ENCODE measurements at places on chromosomes 13 and 19.

DNA sequence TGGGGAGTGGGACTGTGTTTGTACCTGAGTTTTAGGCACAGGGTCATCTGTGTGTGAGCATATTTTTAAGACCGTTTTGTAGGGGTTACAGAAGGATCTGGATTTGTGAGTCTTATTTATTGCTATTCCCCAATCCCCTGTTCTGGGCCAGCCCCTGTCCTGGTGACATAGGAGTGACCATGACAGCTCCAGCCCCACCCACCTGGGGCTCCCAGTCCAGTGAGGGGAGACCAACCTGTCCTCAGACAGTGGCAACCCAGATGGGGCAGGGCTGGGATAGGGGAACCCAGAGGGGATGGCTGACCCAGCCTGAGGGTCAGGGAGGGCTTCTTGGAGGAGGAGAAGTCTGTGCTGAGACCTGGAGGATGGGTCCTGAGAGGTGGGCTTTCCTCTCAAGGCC, 10.7 kb downstream of the TMEM160 start:
- no peak for DNase-seq

GRCh38 chr13:20401531-20401930, 124.1 kb downstream of the CRYL1 start:
- no peak for DNase-seq

GRCh38 chr19:42151782-42152684, 19.8 kb upstream of the POU2F2 start:
- DNase-seq: no peak

DNA sequence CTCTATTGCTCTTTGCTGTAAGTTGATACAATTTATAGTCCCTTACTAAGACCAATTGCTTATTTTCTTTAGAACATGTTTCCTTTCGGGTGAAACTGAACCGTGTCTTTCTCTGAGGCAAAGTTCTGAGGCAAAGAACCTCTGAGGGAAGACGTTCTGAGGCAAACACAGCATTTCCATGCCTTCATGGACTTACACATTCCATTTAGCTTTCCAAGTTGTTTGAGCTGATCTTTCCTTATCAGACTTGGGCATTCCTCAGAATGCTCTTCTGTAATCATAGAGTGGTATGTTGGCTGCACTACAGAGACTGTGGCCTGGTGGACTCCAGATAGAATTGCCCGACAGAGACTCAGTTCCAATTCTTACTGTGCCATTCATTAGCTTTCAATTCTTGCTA, 579.1 kb downstream of the KCTD12 start:
- no peak for DNase-seq

DNA sequence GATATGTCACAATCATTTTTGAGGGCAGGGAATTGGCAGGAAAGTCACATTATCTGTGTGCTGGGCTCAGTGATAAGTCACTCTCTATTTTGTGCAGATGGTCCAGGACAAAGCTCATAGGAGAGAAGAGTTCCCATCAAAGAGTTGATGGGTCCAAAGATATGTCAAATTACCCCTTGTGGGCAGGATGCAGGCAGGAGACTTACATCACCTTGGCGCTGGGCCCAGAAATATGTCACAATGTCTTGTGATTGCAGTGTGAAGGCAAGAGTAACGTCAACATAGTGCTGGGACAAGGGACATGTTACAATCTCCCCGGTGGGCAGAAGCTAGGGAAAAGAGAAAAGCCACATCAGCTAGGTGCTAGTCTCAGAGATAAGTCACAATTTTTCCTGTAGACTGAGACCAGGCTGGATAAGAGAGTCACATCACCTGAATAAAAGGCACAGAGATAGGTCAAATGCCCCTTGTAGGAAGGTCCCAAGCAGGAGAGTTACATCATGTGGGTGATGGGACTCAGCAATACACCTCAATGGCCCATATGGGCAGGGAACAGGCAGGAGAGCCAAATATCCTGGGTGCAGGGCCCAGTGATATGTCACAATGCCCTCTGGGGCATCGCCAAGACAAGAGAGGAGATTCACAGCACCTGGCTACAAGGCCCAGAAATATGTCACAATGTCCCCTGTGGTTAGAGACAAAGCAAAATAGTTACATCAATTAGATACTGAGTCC, 47.9 kb downstream of the ZNF99 start:
- no peak for DNase-seq

DNA sequence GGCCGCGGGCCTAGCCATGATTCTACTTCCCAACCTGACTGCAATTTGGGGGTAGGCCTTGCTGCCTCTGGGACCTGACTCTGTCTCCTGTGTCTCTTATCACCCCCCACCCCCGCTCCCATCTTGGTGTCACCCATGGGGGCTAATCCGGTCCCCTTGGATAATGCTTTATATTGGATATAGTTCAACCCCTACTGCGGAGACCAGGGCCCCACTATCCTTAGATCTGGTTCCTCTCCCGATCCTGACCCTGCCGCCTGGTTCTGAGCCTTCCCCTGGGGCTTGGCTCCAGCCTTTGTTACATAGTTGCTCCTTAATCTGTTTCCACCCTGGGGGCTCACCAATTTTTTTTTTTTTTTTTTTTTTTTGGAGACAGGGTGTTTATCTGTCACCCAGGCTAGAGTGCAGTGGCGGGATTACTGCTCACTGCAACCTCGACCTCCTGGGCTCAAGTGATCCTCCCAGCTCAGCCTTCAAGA, 1.3 kb downstream of the BLOC1S3 start:
- DNase-seq: no peak

DNA sequence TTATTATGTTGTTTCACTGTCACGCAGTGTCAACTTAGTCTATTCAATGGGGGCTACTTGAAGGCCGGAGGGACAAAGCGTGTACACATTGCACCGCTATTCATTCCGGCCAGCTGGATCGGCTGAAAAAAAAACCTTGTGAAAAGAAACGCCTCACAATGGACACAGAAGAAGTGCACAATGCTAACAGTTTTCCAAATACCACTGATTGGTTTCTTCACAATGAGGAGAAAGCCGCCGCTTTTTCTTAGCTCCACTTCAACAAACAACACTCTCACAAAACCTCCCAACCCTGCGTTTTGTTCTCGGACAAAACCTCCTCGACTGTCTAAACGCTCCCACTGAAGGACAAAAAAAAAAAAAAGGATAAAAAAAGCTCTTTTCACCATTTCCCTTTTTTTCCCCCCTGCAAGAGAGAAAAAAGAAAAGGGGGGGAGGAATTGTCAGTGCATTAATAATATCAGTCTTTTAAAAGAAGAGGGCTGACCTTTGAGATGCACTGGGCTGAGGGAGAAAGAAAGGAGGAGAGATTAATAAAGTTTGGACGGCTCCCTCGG, 5.4 kb downstream of the SOX21 start:
- DNase-seq: no peak

GRCh38 chr19:7917267-7918061, 2.7 kb upstream of the SNAPC2 start:
- DNase-seq: peak; percentile 39

GRCh38 chr19:16111909-16112752, 442 bp downstream of the RAB8A start:
- no peak for DNase-seq

DNA sequence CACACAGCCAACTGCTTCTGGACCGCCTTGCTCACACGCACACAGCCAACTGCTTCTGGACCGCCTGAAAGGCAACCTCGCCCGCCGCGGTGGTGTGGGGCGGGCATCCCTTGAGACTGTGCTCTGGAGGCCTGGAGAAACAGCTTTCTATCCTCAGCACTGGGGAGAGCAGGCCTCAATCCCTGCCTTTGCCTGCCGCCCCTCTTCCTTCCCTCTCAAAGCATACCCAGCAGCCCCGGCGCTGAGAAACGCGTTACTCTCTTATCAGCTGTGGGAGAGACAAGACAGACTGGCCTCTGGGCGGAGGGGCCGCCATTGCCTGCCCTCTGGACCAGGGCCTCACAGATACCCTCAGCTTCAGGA, 2.9 kb downstream of the LIPE start:
- no peak for DNase-seq

- no peak for DNase-seq
Measured at GRCh38 chr19:31350033-31350692, 927 bp upstream of the TSHZ3 start.

DNA sequence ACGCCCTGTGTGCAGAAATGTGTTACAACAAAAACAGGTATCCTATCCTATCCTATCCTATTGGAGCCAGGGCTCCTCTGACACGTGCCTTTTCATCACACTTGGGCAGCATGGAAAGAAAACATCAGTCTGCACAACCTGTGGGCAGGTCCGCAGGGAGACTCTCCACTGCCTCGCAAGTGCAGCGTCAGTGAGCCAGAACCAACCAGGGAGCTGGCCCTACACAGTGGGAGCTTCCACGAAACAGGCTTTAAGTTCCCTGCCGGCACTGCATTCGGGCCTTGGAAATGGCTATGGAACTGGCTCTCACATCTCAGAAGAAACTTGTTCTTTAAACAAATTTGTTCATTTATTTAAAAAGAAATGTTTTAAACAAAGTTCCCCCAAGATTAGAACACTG, 49.5 kb downstream of the SLC7A1 start:
- no peak for DNase-seq

Measured in T follicular helper cell (primary cell).